ENCODE measurements at places on chromosomes 2 and 18.

- peak; percentile 83 for DNase-seq
These were observed 1087.6 kb upstream of the PIK3C3 start for GRCh38 chr18:40867459-40867858.

- no peak for DNase-seq
These were observed 65.1 kb downstream of the MEX3C start for GRCh38 chr18:51132256-51132935.

DNA sequence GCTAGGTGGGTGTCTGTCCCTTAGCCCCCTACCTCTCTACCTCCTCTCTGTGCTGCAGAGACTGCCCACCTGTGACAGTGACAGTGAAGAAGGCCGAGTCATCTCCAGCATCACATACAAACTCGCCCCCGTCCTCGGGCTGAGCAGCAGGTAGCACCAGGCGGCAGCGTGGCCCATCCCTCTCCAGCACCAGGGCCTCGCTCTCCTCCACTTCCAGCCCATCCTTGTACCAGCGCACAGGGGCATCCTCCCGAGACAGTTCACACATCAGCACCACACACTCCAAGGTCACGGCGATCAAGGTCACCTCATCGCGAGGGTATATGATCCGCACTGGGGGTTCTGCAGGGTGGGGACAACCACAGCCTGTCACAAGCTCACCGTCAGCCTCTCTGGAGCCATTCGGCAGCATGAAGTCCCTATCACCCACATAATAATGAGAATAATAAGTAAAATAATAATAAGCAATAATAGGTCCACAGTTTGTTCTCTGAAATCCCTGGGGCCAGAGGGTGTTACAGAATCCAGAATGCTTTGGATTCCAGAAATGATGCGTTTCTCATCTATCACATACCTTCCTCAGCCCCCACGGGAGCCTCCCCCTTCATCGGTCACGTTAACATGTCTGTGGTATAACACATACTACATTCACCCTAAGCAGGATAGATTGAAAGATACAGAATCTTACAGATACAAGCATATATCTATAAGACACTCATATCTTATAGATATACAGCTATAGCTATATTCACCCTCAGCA, 12.0 kb downstream of the OBSL1 start:
- no peak for DNase-seq

DNA sequence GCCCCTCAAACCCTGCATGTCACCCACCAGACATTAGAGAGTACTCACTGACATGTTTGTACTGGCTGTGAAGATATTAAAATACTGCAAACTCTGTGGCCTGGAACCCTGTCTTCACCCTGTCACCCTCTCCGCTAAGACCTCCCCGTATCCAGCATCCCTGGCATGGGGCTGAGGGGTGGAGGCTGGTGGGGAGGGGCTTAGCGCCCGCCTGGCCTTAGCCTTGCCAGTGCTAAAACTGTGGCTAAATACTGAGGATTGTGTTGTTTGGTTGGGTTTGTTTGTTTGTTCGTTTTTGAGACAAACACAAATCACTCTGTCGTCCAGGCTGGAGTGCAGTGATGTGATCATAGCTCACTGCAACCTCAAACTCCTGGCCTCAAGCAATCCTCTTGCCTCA, 1.8 kb downstream of the PSTPIP2 start:
- no peak for DNase-seq

GRCh38 chr2:235594041-235594440, 100.2 kb downstream of the AGAP1 start:
- peak; percentile 87 for DNase-seq

DNA sequence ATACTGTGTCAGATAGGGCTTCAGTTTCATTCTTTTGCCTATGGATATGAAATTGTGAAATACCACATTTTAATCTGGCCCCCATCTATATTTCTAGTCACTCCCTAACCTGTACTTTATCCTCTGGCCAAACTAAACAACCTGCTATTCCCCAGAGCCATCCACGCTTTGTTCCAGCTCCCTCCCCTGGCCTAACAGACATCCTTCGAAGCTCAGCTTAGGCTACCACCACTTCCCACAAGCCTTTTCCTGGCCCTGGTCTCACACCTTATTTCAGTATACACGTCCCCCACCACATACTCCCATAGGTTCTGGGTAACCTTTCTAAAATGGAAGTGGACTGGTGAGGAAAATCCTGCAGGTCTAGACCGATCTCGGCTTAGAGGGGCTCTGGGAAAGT, 55.4 kb downstream of the MAP4K3 start:
- no peak for DNase-seq

GRCh38 chr2:224723586-224724217, 7.5 kb upstream of the CCDC195 start:
- DNase-seq, result peak; percentile 29

DNA sequence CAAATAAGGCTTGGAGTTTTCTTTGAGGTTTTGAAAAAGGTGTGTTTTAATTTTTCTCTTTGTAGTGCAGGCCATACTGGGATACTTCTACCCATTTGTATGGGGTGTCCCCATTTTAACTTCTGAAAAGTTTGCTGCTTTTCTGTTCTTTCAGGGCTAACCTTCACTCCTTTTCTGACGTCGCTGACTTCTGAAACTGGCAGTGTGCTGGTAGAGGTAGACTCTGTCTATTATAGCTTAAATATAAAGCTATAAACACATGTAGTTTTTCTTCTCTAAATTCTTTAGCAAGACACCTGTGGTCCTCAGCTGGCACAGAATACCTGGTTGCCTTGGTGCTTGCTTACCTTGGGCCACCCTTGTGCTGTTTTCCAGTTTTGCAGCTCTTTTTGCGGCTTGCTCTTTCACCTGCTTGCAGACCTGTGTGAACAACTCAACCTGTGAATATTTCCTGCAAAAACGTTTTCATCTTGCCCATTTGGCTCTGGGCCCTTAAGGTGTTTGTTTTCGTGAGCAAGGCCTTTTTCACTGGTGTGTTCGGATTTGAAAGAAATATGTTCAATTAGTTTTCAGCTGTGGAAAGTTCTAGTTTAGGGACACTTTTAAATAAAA, 42.2 kb downstream of the PHLPP1 start:
- DNase-seq, result no peak

GRCh38 chr18:62026586-62026985, 133.8 kb upstream of the RNF152 start:
- DNase-seq, result peak; percentile 41
